Fibroblast of skin of right quadriceps (primary cell): ENCODE measurements at places on chromosomes 16 and 17.

DNA sequence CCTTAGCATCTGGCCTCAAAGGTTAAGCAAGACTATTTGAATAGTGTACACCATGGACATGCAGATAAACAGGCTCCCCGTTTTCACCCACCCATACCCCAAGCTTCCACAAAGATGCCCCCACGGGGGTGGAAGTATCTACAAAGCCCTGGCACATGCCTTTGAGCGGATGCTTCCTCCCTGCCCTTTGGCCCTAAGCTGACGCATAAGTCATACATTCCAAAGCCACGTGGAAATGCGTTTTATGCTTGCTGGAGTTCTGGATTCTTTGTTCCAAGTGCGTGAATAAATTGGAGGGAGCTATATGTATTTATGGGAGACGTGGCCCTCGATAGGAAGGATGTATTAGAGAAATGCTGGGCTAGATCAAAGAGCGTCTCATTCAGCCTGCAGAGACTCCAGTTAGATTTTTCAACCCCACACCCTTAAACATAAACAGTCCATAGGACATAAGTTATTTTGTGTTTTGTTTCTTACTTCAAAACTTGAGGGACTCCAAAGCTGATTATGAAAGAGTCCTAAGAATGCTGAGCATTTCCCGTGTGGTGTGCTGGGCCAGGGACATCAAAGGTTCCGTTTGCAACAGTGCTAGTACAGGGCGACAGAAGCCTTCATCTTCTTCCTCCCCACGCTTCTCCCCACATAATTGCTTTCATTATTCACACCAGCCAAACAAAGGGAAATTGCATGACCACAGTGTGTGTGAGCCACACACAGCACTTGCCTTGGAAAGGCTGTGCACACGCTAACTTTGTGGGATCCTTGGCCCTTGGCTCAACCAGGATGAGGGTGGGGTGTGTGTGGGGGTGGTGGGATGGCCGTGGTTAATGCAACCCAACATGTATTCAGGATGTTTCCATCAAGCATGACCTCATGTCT, 73.6 kb downstream of the WIPI1 start:
- DNase-seq = peak; percentile 86

DNA sequence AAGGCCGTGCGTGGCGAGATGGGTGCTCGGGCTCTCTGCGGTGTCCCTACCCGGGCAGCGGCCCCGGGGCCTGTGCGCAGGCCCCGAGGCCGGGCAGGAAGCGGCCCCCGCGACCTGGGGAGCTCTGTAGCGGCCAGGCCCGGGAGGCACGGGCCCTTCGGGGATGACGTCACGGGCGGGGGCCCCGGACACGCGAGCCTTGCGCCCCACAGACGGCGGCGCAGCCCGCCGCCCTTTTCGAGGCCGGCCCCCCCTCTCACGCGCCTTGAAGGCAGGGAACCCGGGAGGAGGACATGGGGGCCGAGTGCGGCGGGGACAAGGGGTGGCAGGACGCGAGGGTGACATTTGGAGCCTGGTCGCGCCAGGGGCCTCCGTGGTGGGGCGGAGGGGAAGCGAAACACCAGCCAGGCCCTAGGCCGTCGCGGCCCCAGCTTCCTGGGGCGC, 1.1 kb downstream of the RAI1 start:
- DNase-seq = peak; percentile 36

DNA sequence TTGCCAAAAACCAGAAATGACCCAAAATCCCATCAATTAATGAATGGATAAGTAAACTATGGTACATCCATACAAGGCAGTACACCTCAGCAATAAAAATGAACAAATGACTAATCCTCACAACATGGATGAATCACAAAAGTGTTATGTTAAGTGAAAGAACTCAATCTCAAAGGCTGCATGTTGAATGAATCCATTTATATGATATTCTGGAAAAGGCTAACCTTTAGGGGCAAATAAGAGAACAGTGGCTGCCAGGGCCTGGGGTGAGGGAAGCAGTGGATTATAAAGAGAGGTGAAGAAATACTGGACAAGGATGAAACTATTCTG, 46.1 kb upstream of the MSI2 start:
- no peak for DNase-seq

GRCh38 chr16:68286153-68287074, 22.1 kb downstream of the SLC7A6 start:
- no peak for DNase-seq

GRCh38 chr16:3999479-4000325, 116.5 kb downstream of the ADCY9 start:
- DNase-seq = peak; percentile 67

DNA sequence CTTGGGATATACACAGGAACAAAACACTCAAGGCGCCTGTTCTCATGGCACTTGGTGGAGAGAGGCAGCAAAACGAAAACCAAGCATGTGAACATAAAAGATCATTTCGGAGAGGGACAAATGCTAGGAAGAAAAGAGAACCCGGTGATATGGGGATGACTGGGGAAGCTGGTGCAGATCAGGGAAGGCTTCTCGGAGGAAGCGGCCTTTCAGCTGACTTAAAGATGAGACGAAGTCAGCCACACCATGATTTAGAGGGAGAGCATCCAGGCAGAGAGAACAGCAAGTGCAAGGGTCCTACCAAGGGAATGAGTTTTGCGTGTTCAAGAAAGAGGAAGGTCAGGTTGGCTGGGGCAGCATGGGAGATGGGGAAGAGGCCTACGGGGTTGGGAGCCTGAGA, 250.9 kb downstream of the KATNIP start:
- no peak for DNase-seq

- DNase-seq = no peak
Measured at GRCh38 chr17:38926293-38927070, 1.1 kb downstream of the LASP1NB start.

DNA sequence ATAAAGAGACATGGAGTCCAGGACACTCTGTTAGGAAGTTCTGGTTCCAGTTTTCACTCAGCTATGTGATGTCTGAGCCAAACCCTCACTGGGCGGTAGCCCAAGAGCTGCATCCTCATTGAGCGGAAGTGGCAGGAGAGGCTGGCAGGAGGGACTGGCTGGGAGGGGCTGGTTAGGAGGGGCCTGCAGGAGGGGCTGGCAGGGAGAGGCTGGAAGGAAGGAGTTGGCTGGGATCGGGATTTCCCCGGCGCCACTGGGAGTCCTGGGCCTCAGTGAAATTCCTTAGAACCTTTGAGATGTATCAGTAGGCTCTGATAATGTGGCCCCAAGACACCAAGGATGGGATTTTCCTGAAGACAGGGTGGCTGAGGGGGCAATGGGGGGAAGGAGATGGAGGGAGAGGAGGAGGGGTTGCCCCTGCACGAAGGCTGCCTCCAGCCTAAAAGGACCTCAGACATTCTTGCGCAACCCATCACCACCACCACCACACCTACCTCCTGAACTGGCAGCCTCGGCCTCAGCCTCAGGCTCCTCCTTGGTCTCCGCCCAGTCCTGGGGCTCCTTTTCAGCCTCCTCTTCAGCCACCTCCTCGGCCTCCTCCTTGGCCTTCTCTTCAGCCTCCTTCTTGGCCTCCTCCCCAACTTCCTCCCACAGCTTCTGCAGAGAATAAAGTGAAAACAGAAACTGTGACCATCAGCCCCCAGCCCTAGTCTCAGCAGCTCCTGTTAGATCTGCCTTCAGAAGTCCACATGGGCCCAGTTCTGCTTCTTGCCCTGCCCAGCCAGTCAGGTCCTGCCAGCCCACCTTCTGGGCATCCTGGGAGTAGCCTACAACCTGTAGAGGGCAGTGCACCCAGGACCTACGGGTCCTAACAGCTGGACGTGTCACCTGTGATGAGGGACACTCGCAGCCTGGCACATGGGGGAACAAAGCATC, 31.7 kb downstream of the CNGB1 start:
- peak; percentile 56 for DNase-seq
